ENCODE measurements at places on chromosomes 2 and 18.

DNA sequence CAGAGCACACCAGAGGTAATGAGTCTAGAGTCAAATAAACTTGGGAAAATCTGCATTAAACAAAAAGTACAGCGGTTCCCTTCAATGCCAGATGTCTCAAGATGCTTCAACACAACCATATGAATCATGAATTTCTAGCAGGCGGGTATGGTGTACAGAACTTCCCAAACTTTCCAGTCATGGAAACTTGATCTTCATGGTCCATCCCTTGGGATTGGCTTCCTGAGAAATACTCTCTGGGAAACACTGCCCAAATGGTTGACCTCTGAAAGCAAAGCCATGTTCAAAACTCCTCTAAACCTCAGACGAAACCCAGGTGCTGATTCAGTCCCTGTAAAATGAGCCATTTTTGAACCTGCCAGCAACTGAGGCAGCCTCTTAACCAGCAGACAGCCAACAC is 16.4 kb upstream of the TMEM247 start:
- no peak for DNase-seq

GRCh38 chr2:113138428-113139322 is 11.3 kb downstream of the IL1RN start:
- peak; percentile 79 for DNase-seq

DNA sequence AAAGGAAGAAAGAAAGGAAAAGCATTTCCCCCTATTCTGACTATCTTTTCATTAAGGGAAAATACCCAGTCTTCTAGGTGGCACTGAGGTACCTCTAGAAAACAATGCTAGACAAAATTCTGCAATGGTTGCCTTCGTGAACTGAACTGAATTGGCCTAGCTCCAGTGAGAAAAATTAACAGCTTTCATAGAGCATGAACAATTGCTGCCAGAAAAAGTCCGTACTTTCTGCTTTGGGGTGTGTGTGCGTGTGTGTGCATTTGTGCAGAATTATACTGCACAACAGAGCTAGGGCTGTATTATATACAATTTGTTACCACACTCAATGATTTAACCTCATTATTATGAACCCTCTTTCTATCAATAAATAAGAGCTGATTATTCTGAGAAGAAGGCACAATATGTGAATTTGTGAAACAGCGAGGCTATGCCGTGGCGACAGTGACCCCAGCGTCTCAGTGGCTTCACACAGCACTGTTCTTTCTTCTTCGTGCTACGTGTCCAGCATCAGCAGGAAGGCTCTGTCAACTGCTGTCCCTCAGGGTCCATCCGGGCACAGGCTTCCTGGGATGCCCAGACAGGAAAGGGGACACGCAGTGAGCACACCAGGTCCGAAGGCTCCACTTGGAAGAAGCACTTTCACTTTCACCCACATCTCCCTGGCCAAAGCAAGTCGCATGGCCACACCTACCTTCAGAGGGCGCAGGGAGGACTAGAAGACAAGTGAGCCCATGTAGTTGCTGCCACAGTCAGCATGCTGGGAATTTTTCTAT is 47.5 kb downstream of the PTGR3 start:
- peak; percentile 76 for DNase-seq

- no peak for DNase-seq
Observed at GRCh38 chr18:22594155-22594690, 176.5 kb upstream of the CTAGE1 start.

GRCh38 chr2:114699423-114699944 is 257.0 kb downstream of the DPP10 start:
- no peak for DNase-seq

GRCh38 chr2:162111958-162112850 is 38.2 kb upstream of the DPP4 start:
- DNase-seq: no peak

GRCh38 chr2:121527009-121527682 is 3.5 kb upstream of the RNU4ATAC start:
- no peak for DNase-seq

GRCh38 chr2:9331704-9332103 is 91.6 kb downstream of the ITGB1BP1 start:
- no peak for DNase-seq

DNA sequence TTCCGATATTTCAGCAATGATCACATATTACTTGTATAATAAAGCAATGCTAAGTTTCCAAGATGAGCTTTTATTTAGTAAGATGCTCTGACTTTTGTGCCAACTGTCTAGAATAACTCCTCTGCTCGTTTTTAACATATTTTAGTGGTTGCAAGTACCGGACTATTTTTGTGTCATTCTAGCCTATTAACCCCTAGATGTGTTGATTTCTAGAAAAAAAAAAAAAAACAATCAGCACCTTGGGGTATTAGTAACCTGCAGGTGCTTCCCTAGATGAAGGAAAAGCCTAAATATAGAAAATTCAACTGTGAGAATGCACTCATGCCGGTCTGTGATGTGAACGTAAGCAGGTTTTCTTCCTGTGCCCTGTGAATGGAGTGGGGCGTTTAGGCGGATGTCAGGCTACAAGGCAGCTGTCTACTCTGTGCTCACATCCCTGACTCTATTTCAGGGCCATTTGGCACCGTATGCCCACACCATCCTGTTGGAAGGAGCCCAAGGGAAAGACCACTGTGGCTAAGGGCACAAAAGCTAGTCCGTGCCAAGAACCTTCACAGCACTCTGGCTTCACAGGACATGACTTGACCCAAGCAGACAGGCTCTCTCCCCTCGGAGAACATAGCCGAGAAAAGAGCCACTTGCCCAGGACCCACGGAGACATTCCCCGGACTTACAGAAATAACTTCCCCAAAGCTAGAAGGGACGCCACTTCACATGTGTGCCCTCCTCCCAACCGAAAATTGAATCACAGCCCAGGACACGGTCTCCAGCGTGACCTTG is 60.9 kb upstream of the AGAP1 start:
- DNase-seq: no peak

GRCh38 chr2:171595896-171596295 is 73.6 kb downstream of the CYBRD1 start:
- peak; percentile 63 for DNase-seq

GRCh38 chr2:240998706-240998994 is 232 bp downstream of the SNED1 start:
- DNase-seq: no peak

- DNase-seq: no peak
Observed at GRCh38 chr2:171553236-171553635, 31.0 kb downstream of the CYBRD1 start.

DNA sequence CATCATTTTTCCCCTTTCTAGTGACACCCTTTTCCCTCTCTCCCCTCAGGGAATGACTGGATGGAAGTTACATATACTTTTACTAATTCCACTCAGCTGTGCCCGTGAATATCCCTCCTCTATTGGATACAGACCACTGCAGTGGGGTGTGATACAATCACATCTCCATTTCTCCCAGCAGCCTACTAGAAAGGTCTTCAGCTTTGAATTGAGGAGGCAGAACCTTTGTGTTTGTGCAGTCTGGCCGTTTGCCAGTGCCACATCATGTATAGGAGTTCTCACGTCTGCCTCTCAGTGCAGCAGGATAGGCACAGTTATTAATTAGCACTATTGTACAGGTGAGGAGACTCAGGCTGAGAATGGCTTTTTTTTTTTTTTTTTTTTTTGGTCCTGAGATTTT is 16.4 kb downstream of the TNFRSF11A start:
- no peak for DNase-seq

- no peak for DNase-seq
Observed at GRCh38 chr2:176188774-176189680, 559 bp downstream of the HOXD1 start.

GRCh38 chr2:187548656-187549055 is 5.6 kb downstream of the TFPI start:
- no peak for DNase-seq

DNA sequence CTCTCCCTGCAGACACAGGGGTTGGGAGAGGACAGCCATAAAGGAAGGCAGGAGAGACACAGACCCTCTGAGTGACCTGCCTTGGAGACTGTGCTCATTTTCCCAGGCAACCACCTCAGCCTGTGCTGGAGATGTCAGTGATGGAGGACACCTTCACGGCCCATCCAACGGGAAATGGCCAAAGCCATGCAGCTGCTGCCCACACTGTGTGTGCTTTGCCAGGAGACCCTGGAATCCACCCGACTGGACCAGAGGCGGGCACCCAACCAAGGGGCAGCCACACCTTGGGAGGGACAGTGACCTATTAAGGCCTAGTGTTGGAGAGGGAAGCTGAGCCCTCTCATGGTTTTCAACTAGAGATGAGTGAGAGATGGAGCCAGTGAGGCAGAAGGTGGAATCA is 192.5 kb downstream of the SMAD2 start:
- no peak for DNase-seq

DNA sequence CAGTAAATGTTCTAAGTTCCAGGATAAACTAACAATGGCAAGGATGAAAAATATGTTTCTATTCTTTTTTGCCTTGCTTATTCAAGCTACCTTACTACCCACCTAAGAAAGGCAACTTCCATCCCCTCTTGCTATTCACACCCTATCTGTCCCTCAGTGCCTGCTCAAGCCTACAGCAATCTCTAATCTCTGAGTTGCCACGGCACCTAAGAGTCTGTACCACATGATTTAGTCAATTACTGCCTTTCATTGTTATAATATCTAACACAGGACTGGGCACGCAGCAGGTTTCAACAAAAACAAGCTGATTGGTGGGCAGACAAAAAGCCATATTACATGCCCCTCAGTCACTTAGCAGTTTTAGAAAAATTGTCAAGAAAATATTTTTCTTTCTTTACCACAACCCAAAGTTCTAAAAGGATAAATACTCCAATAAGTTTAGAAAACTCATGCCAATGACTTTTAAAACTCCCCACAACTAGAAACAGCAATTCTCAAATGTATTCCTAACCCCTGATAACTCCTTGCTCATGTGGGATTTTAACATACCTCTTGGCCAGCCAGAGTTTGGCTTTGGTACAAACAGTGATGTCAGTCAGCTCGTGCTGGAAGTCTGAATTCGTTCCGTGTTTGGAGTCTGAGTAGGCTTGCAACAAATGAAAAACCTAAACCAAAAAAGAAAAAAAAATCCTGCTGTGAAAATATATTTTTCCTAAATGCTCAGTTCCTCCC is 117.3 kb upstream of the ZFP36L2 start:
- DNase-seq: peak; percentile 21

DNA sequence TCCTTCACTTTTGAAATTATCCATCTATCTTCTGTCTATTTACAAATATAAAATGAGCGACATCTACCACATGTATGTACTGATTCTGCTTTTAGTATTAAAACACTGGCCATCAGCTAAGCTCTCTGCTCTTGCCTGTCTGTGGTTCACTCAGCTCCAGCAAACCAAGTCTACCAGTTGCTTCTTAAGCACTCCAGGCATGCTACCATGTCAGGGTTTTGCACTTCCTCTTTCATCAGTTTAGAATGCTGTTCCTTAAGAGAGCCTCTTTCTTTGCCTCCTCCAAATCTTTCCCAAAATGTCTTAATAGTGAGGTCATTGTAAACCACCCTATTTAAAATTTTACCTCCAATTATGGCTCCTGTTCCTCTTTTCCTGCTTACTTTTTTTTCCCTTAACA is 59.5 kb downstream of the SCN3A start:
- DNase-seq: no peak

DNA sequence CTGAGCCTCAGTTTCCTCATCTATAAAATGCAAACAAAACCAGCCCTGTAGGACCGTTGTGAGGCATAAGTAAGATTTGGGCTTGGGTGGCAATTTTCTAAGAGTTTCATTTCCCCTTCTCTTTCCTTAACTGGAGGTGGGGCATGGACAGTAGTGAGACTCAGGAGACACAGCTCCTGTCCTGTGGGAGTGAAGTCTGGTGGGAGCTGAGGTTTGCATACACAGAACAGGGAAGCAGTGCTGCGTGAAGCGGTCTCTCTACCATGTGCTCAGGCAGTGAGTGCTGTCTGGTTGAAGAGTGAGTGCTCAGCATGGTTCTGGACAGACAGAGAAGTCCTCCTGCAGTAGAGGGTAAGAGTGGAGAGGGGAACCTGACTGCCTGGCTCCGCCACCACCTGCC is 62.3 kb upstream of the MCFD2 start:
- no peak for DNase-seq

GRCh38 chr2:134411279-134411827 is 157.5 kb downstream of the MGAT5 start:
- DNase-seq: no peak

GRCh38 chr2:56450772-56451171 is 267.0 kb downstream of the CCDC85A start:
- DNase-seq: no peak

GRCh38 chr2:29014811-29015421 is 33.8 kb downstream of the TOGARAM2 start:
- no peak for DNase-seq

DNA sequence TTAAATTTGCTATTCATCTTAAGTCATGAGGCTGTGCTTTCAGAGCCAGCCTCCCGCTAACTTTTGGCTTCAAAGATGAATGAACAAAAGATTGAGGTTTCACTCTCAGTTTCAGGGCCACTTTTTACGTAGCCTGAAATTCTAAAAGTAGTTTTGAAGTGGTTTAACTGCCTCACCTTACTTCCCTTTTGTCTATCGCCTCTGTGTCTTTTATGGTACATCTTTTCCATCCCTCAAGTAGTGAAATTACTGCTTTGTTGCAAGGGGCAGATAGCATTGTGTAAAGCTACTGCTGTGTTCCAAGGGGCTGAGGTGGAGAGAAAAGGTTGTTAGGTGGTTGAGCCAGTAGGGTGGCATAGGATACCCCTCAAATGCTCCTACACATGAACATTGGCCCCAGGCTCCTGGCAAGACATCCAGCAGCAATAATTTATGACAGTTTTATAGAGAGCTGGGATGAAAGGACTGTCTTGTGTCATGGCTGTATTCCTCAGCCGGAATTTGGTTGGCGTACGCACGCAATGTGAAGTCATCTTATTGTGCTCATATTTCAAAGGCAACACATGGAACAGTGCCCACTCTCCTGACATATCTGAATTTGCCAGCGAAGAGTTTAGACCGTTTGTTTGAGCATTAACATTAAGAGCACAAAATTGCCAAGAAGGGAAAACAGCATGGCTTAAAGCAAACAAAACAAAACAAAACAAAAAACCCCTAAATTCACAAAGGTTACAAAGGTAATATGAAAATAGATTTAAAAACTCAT is 32.2 kb downstream of the QPCT start:
- no peak for DNase-seq

GRCh38 chr2:63984606-63985359 is 34.4 kb downstream of the VPS54 start:
- no peak for DNase-seq

DNA sequence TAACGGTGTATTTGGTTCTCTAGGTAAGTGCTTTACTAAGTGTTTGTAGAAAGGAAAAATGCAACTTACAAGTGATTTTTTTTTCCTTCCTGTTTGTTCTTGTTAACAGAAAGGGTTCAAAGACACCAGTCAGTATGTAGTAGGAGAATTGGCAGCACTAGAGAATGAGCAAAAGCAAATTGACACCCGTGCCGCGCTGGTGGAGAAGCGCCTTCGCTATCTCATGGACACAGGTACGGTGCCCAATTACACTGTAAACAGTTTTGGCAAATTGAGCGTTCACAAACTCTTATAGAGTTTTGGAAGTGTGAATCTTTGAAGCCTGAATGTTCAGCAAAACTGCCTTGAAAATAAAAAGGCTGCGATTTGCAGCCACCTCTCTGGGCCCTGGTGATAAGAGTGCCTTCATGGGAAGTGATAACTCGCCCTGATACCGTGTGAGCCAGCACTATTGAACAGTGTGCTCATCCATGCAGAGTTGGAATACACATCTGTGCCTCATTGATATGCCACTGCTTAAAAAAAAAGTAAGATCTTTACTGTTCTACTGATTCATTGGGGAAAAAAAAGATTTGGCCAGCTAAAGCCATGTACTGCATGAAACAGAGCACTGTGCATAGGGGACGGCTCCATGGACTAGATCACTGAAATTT is 54.0 kb upstream of the OTX1 start:
- DNase-seq: no peak

Data from ACHN (cell line).